Stimulated activated CD4-positive, alpha-beta T cell treated with anti-CD3 and anti-CD28 coated beads, Interleukin-1b, Interleukin-23, amount 100 ng/mL, for 1 hour (primary cell): ENCODE measurements at places on chromosomes 3 and 15.

GRCh38 chr3:108461661-108462111 is 48.7 kb downstream of the MYH15 start:
- no peak for DNase-seq

GRCh38 chr15:41790169-41790568 is 15.9 kb downstream of the MAPKBP1 start:
- DNase-seq, result no peak

DNA sequence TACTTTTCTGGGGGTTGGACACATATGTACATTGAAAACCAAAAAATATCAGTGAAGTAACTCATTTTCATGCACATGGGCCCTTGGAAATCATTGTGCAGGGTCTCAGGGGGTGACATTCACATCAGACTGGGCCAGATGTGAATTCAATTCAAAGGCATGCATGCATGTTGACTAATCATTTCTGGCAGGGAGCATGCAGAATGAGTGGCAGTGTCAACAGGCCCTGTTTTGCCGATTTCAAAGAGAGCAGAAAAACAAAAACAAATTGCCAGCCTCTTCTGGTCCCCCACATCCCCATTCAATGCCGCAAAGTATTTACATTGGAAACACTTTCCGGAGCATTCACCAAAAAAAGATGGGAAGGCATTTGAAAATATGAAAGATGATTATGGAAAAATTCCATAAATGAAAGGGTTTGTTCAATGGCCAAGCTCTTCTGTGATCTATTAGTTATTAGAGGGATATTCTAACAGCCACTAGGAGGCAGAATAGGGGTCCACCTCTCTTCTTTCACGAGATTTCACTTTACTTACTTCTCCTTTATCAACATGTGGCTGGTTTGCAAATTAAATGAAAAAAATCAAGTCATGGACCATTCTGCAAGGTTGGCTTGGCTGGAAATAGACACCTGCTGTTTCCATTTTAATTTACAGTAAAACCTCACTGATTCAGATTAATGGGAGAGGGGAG is 119.9 kb upstream of the FEZF2 start:
- no peak for DNase-seq

DNA sequence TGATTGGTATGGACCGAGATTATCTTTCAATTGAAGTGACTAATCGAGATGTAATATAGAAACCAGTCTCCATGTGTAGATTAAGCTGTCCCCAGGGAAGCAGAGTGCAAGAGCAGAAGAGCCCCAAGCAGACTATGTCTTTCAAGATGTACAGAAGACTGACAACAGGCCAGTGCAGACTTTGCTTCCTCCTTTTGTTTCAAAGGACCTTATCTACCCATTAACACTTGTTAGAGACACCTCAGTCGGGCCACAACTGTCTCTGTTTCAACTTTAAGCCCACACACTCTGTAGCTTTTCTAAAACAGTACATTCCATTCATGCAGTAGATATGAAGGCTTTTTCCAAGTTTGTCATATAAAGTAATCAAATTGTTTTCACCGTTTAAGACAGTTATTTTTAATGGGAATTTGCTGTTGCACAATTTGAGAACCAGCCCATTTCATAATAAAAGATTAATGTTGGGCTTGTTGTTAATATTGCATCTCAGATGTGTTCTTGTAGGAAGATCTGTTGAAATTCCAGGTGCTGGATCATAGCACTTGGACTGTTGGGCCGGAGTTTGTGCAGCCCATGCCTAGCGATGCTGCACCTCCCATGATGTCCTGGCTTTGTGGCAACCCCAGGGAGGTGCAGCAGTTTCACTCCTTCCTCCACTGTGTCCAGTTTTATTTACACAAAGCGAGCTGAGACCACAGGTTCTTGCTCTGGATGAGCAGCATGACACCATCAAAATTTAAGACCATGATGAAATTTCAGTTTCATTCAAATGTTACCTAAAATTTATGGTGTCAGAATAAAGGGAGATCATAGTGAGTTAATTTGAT is 12.4 kb downstream of the GORASP1 start:
- no peak for DNase-seq

GRCh38 chr3:58266577-58266976 is 29.0 kb downstream of the ABHD6 start:
- DNase-seq, result no peak

DNA sequence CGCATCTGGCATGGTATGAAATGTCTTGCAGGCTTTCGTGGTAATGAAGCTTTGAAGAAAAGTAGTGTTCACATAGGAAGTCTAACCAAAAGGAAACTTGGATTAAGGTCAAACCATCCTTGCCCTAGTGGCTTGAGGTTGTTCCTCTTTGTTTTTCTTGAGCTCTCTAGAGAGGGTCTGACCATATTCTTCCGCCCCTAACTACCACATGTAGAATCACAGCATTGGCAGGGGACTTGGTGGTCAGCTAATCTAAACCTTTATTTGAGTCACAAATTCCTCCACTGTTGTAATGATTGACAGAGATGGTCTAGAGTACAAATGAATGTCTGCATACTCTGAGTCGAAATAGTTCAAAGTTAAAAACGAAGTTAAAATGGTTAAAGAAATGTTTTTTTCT is 39.1 kb upstream of the PHLDB2 start:
- DNase-seq, result no peak

GRCh38 chr3:141845407-141846049 is 30.9 kb upstream of the ATP1B3 start:
- DNase-seq, result no peak

DNA sequence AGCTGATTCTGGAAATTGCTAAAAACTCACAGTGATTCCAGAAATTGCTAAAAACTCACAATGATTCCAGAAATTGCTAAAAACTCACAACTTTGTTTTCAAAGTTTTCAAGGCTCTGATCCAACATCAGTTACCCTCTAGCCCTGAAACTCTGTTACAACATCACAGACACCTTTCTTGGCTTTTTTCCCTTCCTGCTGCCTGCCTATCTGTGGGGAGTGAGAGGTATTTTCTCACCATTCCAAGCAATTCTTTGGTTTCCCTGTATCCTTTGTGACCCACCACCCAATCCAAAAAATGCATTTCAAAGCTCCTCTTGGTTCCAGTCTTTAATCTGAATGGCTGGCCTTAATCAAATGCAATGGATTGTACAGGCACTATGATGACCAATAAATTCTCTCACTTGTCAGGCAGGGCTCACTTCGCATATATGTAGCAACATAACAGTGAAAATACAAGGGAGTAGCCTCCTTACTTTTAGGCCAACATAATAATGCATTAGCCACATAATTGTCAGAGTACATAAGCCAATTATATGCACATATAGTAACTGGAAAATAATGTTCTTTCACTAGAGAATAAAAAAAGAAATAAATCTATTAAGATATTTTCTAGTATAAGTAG is 1139.0 kb downstream of the ROBO2 start:
- DNase-seq, result no peak

GRCh38 chr3:178546079-178546478 is 9.8 kb downstream of the KCNMB2 start:
- no peak for DNase-seq

DNA sequence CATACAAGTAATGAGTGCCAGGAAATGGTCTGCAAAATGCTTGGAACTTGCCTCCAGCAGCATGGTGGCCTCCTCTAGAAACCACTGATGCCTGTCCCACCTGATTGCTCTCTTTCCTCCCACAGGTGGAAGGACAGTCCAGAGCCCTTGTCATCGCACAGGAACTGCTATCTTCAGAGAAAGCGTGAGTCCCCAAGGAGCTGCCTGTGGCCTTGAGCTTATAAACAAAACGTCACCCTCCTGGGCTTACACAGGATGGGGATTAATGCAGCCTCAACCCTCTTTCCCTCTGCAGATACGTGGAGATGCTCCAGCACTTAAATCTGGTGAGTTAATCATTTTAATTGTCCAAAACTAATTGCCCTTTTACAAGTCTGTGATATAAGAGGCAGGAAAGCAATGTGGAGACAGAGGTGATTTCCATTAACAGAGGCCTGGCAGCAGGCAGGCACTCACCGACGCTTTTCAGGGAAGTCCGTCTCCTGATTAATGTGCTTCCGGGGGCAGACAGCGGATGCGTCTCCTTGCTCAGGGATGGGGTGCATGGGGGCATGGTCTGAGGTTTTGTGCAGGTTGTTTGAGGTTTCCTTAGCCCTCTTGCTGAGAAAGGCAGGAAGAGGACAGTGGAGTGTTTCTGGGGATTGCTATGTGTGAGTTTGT is 61.8 kb downstream of the FGD5 start:
- no peak for DNase-seq

- DNase-seq, result no peak
Measured at GRCh38 chr15:77858792-77859490, 218.6 kb downstream of the TBC1D2B start.

- DNase-seq, result no peak
Measured at GRCh38 chr3:159765860-159766294, 222.8 kb upstream of the IL12A start.

DNA sequence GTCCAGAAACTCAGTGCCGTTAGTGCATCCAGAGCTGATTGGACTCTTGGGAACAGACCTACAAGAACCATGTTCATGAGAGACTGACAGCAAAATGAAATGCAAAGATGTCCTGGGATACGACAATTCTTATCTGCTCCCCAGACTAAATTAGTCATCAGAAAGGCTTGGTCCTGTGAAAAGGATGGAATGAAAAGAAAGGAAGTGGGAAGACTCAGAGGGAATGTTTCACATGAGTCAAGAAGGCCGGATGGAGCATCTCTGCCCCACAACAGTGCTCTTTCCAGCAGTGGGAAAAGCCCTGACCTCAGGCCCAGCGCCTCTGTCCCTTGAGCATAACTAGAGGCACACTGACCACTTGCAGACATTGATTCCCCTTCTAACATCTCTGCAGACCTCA is 39.3 kb upstream of the UACA start:
- no peak for DNase-seq

DNA sequence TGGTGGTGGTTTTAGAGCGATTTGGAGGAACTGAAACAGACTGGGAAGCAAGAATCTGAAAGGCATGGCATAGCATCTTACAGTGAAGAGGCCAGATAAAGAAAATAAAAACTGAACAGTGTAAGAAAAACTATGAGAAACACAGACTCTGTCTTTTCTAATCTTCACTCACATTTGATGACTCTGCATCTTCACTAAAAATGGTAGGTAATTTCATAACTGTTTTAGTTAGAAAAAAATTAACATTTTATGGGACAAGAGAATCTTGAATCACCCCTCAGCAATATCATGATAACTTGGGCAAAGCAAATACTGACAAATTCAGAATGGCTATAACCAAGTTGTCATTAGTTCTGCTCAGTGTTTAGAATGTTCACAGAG is 812.6 kb downstream of the MCTP2 start:
- no peak for DNase-seq

DNA sequence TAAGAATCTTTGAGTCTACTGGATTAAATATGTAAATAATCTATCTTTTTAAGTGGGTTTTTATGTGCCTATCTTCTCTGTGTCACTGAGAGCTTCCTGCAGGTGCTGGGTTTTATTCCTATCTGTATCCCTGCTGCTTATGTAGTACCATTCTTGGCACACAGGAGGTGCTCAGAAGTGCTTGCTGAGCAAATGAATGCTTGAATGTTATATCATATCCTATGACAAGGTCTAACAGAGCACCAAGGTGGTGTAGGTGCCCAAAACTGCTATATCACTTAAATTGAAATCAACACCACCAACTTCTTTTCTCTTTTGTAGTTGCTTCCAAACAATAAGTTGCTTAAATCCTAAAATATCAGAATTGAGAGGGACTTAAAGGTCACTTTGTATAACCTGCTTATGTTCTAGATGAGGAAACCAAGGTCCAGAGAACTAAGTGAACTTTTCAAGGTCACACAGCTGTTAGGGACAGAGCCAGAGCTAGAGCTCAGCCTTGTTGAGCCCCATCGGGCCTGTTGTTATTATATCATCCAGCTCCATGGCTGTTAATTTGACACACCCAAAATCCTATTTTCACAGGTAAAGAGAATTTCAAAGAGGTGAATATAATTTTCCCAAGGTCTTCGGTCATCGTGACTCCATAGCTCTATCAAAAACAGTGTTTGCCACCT is 46.0 kb downstream of the CCNL1 start:
- DNase-seq, result no peak

DNA sequence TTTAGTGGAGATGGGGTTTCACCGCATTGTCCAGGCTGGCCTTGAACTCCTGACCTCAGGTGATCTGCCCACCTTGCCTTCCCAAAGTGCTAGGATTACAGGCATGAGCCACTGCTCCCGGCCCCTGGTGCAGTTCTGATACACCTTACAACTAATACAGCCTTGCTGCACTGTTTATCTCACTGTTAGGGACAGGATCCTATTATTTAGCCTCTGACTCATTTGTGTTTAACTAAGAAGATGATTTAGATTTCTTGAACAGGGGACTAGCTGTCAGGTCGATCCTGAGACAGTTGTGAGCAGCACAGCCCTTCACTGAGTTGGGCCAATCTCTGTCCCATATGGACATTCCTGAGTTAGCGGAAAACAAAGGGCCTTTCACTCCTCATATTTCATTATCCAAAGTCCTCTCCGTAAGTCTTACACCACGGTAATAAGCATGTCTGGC is 19.2 kb downstream of the GYG1 start:
- no peak for DNase-seq

- no peak for DNase-seq
Measured at GRCh38 chr15:80208758-80209734, 43.0 kb downstream of the CTXND1 start.

GRCh38 chr15:83610901-83611685 is 42.8 kb upstream of the ADAMTSL3 start:
- no peak for DNase-seq

DNA sequence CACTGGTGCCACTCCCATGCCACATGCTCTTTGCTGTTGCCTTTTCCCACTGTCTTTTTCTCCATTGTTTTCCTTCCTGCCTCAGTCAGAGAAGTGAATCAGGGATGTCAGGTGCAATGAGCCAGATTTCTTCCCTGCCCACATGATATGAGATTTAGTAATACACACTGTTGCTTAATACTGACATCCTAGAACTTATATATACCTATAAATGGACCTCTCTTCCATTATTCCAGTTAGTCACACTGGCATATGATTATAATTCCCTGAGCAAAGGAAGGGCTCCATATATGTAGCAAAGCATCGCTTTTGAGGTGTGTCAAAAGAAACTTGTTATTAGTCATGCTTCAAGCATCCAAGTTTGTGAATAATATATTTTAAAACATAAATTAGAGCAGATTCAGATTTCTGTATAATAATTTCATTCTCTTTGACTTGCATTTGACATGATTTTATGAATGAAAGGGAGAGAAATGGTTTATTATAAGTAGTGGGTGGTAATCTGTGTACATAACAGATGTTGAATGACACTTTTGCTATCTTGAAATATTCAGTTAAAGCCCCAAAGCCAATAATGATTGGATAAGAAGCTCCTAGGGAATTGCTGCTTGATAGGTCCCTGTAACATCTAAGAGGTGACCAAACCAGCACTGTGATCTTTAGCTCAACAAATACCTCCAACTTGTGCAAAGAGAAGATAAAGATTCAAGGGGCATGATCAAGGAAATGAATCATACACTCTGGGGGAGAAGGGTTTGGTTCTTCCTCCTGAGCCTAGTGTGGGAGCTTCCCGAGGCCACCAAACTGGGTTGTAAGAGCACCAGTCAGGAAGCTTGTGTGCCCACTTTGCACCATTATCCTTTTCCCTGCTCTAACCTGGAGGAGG is 48.6 kb downstream of the CHST2 start:
- no peak for DNase-seq
